ENCODE measurements at places on chromosomes 2 and 18.

GRCh38 chr18:38951633-38952032 lies 1386.0 kb upstream of the CELF4 start:
- no peak for DNase-seq

DNA sequence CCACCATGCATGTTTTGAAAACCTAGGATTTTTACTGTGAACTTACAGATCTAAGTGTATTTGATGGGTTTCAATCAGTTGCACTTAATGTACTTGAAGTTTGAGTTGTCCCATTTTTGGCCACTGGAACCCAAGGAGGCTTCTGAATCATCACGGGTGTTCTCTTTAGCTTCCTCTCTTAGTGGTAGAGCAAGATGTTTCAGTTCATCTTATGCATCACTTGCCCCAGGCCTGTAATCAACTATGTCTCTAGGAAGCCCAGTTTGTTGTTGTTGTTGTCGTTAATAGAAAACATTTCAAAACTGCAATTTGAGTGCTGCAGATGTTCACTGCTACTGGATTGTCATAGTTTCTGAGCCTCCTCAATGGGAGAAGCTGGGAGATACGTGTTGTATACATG lies 97.0 kb downstream of the FHOD3 start:
- DNase-seq: no peak

DNA sequence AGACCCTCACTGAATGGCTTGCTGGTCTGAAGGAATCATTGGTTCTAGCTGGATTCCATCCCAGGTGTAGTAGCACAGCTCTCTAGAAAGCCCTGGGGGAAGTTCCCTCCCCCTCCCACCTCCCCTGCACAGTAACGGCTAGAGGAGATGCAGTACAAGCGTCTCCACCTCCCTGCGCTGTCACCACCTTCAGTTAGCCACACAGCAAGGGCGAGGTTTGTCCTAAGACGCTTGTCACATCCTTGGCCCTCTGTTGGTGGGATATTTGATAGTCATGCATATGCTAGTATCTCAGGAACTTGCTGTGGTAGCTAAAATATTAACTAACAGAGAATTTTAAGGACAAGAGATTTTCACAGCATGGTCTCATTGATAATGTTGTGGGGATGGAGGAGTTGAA lies 19.4 kb downstream of the TRAPPC12 start:
- DNase-seq: no peak

GRCh38 chr2:32627441-32627813 lies 423 bp upstream of the TTC27 start:
- peak; percentile 67 for DNase-seq

DNA sequence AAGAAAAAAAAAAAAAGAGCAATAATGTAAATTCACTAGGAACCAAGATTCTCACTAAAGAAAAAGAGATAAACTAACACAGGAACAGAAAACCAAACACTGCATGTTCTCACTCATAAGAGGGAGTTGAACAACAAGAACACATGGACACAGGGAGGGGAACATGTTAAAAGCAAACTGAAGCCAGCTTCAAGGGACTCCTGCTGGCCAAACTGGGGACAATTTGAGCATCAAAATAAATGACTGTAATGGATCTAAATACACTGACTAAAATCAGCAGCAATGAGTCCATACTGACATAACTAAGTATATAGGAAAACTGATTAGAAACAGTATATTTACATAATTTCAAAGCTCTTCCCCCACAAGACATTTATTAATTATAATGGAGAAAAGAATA lies 73.0 kb downstream of the FARSB start:
- DNase-seq: no peak

- no peak for DNase-seq
These were observed 2.8 kb upstream of the TUBA4B start for GRCh38 chr2:219250049-219250781.

DNA sequence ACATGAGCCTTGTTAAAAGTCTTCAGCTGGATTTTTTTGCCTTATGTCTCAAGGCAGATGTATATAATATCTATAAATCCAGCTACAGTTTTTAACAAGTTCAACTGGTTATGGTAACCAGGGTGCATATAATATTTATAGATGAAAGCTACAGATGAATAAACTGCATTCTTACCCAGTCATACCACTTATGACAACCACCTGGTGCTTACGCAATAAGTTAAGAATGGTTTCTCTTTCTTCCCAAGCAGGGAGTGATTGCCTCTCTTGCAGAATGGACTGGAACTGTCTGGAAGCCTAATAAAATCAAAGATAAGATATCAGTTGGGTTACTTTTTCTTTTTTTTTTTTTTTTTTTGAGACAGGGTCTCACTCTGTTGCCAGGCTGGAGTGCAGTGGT lies 19.6 kb downstream of the DHX57 start:
- peak; percentile 2 for DNase-seq

GRCh38 chr2:45254025-45254424 lies 244.8 kb upstream of the SIX2 start:
- no peak for DNase-seq

DNA sequence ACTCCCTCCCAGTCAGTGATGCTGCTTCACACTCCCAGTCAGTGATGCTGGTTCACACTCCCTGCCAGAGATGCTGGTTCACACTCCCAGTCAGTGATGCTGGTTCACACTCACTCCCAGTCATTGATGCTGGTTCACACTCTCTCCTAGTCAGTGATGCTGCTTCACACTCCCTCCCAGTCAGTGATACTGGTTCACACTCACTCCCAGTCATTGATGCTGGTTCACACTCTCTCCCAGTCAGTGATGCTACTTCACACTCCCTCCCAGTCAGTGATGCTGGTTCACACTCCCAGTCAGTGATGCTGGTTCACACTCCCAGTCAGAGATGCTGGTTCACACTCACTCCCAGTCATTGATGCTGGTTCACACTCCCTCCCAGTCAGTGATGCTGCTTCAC lies 34.3 kb upstream of the KCNG2 start:
- DNase-seq: no peak

- DNase-seq: no peak
These were observed 81.0 kb upstream of the TMEM18 start for GRCh38 chr2:758073-758820.

DNA sequence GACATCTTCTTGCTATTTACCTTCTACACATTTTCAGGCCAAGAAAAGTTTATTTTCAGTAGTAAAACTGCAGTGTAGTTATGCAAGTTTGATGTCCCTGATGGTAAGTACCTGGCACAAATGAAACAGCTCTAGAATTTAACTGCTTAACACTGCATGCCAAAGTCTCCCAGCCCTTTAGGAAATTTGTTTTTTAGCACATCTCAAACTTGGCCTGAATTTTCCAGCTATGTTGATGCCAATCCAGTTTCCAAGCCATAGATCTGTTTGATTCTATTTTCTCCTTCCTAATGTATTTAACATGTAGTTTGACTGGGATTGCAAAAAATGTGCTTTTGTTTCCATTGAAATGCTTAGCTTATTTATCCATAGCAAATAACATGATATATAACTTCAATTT lies 29.3 kb upstream of the ZNF385B start:
- no peak for DNase-seq

DNA sequence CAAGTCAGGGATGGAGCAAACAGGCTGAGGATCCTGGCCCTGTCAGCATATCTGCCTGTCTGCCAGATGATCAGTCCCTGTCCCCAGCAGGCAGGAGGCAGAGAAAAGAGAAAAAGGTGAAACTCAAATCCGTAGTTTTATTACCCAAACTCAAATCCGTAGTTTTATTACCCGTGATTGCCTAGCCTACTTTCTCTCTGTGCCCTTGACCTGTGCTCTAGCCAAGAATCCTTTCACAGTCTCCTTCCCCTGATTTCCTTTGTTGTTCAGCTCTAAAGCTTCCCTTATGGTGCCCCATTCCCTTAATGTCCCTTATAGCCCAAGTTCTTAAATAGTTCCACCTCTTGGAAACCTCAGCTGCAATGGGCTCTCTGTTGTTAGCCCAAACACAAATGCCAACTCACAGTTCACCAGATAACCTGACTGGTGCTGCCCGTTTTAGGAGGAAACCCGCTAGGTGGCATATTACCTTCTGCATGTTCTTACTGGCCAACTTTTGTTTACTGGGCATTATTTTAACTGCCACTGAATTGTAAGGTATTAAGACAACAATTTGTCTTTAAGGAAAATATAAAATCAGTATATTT lies 125.7 kb upstream of the FZD5 start:
- DNase-seq: no peak

- DNase-seq: no peak
These were observed 7.1 kb downstream of the VPS54 start for GRCh38 chr2:64012115-64012514.

- no peak for DNase-seq
These were observed 13.6 kb upstream of the IL1RN start for GRCh38 chr2:113113807-113114206.

DNA sequence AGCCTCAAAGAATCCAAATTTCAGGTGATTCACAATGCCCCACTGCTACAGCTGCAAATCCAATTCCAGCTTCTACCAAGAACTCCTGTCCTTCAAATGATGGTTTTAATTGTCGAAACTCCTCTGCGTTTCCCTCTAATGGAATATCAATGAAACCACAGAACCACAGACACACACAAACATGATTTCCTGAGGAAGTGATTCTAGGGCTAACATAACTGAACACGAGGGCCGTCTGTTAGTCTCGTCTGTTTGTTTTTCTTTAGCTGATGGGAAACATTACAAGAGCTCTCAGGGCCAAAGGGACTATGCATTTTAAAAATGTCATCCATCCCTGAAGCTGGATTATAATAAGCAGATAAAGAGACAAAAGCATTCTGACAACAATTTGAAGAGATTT lies 59.4 kb downstream of the RNF152 start:
- peak; percentile 59 for DNase-seq

GRCh38 chr2:127176371-127177311 lies 43.5 kb downstream of the CYP27C1 start:
- DNase-seq: peak; percentile 53

DNA sequence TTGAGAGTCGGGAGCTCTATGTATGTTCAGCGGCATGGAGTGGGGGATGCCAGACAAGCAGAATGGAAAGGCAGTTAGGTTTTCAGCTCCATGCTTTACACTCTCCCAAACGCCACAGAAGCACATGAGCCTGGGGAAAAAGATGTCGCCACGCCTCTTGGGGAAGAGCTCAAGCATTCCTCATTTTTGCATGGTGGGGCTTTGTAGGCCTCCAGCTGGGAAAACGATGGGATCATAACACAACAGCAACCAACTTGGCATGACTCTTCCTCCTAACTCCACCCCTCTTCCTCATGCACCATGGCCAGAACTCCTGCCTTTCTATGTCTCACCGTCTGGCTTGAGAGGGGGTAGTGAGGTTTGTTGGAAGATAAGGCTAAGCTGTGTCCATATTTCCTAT lies 102.6 kb downstream of the PAX3 start:
- peak; percentile 34 for DNase-seq

GRCh38 chr2:10342245-10342951 lies 39.7 kb downstream of the HPCAL1 start:
- peak; percentile 13 for DNase-seq

DNA sequence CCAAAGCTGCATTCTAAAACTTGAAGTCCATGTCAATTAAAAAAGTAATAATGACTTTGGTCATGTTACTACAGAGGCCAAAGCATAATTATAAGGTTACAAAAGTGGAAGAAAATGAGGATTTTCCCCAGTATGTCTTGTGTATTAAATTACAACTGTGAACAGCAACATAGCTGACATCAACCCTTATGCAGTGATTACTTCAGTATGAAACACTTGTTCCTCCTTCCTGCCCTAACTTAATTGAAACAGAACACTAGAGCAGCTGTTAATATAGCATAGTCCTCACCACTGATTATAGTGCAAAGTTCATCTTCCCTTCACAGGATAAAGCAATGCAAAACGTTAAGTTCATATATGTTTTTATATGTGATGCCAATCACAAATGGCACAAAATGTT lies 29.9 kb downstream of the EPB41L3 start:
- DNase-seq: no peak

- no peak for DNase-seq
These were observed 81.5 kb downstream of the LDLRAD4 start for GRCh38 chr18:13300029-13300428.

DNA sequence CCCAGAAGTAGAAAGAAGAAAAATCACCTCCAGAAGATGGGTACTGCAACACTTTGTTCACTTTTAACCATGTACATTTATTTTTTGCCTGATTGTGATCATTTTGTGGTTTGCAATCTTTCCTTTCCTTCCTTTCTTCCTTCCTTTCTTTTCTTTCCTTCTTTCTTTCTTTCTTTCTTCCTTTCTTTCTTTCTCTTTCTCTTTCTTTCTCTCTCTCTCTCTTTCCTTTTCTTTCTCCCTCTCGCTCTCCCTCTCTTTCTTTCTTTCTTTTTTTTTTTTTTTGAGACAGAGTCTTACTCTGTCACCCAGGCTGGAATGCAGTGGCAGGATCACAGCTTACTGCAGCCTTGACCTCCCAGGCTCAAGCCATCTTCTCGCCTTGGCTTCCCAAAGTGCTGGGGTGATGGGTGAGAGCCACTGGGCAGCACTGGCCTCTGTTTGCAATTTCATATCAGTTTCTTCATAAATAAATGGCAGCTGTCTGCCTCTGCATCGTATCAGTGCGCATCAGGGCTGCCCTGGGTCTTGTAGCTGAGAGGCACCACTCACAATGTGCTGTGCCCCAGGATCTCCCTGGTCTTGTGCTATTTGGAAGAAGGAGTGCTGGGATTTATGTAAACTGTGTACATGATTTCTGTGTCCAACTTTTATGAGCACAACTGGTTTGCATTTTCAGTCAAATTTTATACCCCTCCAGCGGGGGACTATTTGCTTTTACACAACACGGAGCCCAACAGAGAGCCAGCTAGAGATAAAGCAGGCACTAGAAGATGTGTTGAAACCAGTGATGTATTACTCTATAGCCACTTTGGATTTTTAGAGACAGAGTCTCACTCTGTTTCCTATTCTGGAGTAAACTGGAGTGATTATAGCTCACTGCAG lies 6.9 kb upstream of the LIMS2 start:
- no peak for DNase-seq

DNA sequence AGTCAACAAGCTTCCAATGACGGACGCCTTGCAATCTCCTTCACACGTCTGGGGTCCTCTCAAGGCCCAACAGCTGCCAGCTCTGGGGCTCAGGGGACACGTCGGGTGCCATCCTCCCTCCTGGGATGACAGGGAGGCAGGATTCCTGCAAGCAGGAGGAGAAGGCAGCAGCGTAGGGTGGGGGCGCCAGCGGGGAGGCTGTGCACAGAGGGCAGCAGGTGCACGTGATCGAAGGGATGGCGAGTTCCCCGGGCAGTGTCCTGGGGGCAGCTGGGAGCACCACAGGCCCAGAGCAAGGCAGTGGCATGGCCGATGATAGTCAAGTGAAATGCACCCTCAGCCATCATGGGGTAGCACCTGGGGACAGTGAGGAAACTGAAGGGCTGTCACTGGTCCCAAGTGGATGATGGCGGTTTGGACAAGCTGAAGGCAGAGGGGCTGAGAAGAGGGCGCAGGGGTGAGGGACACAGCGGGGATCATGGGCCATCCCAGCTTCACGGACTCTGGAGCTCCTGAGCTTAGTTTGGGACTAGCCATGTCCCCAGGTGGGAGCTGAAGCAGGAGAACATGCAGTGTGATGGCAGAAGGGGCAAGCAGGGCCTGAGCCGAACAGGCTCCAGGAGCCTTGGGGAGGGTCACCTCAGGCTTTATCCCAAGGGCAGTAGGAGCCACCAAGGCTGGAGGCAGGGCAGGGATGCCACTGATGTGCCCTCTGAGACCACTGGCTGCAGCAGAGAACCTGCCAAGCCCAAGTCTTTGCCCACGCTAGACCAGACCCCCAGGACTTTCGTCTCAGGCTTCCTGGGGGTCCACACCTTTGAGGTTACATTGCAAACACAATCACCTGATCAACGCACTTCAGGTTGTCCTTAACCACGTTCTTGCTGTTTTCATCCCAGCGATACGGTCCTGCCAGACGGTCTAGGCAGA lies 16.3 kb upstream of the SNED1 start:
- DNase-seq: no peak

All from fibroblast of lung (primary cell).